Activated CD4-positive, CD25-positive, alpha-beta regulatory T cell treated with anti-CD3 and anti-CD28 coated beads, Interleukin-2, amount 50 U/mL, for 24 hours (primary cell): ENCODE measurements at places on chromosomes 13 and 19.
A peak's percentile ranks its signal among the peaks of the same experiment; 100 is the strongest.

DNA sequence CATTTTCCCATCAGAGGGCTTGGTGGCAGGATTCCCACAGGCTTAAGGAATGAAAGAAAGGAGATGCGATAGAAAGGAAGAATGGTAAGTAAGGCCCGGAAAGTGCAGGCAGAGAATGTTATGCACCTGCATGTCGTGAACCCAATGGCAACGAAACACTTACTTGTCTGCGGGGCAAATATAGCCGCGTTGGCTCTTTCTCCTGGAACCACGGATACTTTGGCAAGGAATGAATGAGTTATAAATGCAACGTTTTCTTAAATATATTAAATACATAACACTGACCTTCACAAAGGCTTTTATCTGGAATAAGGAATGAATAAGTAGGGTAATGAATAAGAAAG is 192.1 kb downstream of the KATNAL1 start:
- no peak for ATAC-seq

DNA sequence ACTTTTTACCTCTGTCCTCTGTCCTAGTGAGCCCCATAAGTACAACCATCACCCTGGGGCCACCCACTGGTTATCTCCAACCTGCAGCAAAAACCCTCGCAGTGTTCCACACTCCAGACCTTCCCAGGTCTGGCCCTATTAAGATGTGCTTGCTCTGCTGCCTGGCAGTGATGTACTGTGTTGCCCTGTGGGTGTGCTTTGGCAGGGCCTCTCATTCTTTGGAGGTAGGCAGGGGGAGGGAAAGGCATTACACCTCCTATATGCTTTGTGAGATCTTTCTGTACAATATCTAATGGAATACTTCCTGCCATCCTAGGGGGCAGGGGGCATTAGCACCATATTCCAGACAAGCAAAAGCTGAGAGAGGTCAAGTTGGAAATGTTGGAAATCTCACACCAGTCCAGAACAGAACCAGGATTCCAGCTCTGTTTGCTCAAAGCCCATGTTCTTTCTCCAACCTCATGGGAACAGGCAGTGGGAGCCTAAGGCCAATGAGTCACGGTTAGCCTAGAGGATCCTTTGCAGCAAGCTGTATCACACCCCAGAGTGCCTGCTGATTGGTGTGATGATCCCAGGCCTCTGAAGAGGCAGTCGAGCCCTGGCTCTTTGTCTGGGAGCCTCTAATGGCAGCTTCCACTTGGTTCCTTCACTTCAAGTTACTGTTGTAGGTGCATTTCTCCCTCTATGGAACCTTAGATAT is 59.7 kb upstream of the UBL3 start:
- ATAC-seq = no peak

GRCh38 chr19:2514981-2515518 is 39.1 kb downstream of the GADD45B start:
- ATAC-seq = no peak

DNA sequence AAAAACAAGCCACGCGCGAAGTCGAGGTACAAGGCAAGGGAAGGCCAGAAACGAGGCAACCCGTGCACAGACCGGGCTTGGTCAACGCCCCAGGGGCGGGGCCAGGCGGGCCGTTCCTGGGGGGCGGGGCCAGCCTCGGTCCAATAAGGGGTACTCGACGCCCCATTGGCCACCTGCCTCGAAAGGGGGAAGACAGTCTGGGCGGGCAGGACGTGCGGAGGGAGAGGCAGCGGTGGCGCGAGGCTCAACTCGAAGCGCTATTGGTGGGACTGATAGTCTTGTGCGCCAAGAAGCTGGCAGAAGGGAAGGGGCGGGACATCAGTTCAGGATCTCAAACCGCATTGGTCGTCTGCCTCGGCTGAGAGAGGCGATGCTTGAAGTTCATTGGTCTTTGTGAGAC is at the start of gene LYPD4:
TSS of gene LYPD4 (minus strand) at position 83 of the 400 bp plus-strand sequence. CDS start 5,398 bp downstream, outside the sequence.
- ATAC-seq = no peak

- ATAC-seq = no peak
Measured at GRCh38 chr19:677201-677600, 1.0 kb downstream of the FSTL3 start.

GRCh38 chr13:56530096-56530495 is 610.6 kb upstream of the PRR20A start:
- ATAC-seq = no peak

DNA sequence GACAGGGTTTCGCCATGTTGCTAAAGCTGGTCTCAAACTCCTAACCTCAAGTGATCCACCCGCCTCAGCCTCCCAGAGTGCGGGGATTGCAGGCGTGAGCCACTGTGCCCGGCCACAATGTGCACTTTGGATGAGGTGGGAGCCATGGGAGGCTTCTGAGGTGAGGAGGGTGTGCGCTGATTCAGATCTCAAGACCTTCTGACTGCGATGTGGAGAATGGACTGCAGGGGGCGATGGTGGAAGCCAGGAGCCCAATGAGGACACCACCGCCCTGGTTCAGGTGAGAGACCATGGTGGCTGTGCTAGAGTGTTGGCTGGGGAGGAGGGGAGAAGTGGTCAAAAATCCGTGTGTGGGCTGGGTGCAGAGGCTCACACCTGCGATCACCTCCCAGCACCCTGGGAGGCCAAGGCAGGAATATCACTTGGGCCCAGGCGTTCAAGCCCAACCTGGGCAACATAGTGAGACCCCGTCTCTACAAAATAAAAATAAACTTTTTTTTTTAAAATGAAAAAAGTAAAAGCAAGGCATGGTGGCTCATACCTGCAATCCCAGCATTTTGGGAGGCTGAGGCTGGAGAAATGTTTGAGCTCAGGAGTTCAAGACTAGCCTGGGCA is 5.6 kb downstream of the INAFM1 start:
- peak; percentile 65 for ATAC-seq

- ATAC-seq = no peak
Measured at GRCh38 chr13:110430391-110431336, 123.6 kb downstream of the COL4A2 start.
